Chondrocyte (in vitro differentiated cells): ENCODE measurements at places on chromosomes 2 and 18. TPM values are rescaled to one million over a fixed set of nuclear protein-coding genes. Genes with fewer than 3 reads are reported as not detected.

CDC42EP3 gene
- total RNA-seq, result 60.3 to 97.8 TPM (median 91.2 TPM) in 3 replicates

SERPINB4 gene
- total RNA-seq, result not detected in 3 replicates

KLHL30 gene
- total RNA-seq, result 12.2 to 25.6 TPM (median 24.4 TPM) in 3 replicates

SLC40A1 gene
- 15.0 to 21.7 TPM (median 20.3 TPM) in 3 replicates for total RNA-seq

HRH4 gene
- total RNA-seq, result not detected in 3 replicates

ATOH8 gene
- total RNA-seq, result 2.2 to 10.3 TPM (median 2.7 TPM) in 3 replicates
